ENCODE measurements at places on chromosomes 4 and X.

DNA sequence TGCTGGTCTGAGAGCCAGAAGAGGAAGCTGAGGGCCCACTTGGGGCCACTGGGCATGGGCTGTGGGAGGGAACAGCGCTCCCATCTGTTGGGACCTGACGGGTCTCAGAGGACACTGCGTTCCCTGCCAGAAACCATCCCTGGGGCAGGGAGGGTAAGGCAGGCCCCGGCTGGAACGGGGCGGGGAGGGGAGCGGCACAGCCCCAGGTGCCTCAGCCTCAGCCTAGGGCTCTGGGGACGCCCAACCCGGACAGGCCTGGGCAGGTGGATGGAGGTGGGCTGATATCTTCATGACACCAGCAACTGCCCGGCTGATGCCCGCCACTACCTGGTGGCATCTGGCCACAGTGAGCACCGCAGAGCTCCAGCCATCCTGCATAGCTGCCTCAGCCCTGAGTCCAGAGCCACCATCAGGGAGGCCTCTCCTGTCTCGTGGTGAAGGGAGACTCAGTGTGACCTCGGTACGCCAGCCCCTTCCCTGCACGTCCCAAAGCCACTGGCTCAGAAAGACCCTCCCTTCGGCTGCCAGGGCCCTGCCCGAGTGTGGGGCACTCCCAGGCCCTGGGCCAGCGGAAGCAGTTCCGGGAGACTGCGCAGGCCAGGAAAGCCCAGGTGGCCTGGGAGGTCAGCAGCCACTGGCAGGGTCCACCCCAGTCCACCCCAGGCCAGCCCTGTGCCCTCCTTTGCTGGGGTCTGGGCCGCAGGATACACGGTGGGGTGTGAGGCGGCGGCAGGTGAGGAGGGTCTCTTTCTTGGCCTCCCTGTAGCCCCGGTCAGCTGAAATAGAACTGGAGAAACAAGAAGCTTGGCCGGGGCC is 34.6 kb upstream of the FGFR3 start:
- no peak for DNase-seq

- no peak for DNase-seq
Observed at GRCh38 chr4:153514001-153514526, 47.9 kb downstream of the TMEM131L start.

- no peak for DNase-seq
Observed at GRCh38 chrX:105697984-105698781, 124.2 kb upstream of the NRK start.

GRCh38 chr4:53734584-53735353 is 143.5 kb upstream of the LNX1 start:
- no peak for DNase-seq

DNA sequence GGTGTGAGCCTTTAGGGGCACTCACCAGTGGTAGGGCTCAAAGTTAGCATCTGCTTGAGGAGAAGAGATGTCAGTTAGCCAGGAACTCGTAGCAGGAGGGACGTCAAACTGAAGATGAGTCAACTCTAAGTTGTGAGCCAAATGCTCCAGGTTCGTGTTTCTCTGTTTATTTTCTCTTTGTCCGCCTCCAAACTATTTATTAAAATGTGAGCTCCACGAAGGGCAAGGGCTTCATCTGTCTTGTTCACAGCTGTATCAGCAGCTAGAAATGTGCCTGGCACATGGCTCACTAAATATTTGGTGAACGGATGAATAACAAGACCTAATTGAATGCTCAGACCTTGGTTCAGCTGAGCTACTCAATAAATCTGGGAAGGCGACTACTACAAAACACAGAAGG is 248.9 kb downstream of the BCOR start:
- DNase-seq, result no peak

GRCh38 chrX:41561045-41561444 is 113.9 kb downstream of the NYX start:
- no peak for DNase-seq

DNA sequence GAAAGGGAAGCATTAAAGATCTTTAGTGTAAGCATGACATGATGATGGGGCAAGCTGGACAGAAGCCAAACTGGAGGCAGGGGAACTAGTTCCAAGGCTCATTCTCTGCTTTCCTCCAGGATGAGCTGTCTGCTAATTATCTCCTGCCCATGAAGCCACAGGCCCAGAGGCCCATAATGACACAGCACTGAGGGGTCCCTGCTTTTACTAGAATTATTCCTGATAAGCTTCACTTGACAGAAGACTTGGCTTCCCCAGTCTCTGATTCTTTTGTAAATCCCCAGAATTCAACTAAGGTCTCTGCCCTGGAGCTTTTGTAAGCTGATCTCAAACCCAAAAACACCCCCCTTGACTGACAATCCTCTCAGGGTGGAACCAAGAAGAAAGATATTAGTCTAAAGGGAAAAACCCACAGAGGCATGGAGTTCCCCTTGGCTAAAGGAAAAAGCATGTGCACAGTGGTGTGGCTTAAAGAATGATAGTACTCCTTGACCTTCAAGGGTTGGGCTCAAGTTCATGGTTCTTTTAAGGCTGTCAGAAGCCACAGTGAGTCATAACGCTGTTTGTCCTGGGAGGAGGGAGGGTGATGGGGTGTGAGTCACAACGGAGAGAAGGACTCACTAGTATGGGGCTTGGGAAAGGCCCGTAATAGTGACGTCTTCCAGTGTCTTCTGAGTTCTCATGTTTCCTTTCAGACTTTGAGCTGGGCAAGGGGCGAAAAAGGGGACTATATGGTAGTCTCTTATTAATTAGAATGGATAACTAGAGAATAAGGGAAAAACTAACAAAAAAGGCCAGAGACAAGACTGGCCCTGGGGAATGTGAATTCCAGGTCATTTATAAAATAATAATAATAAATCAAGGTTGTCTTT is 146.0 kb upstream of the CPEB2 start:
- peak; percentile 61 for DNase-seq

DNA sequence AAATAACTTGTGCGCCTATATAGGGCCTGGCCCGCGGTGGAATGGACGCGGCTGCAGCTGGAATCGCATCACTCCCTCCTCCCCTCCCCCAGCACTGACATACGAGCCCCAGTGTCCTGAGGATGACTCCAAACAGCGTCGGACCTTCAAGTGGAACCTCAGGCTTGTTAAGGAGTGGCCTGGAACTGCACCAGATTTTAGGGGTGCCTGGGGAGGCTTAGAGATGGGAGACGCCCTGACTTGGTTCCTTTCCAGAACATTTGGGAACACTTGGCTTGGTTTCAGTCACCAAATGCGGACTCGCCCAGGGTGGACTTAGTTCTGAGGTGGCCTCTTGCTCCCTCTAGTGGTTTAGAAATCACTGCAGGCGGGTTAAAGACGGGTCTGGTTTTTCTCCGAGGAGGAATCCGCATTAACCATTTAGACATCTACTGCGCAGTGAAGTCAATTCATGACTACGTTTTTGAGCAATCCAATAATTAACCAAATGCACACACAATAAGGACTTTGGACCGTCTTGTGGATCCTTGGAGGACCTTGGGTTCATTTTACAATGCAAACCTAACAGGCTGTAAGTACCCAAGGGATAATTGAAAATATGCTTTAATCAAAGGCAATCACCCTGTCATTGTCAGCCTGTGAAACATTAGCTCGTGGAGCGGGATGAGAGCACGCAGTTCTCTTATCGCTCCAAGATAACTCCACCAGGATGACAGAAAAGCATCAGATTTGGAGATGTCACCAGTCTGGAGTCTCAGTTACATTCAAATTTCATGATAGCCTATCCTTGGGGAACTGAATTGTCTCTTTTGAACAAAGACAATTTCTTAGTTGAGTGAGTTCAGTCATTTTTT is 11.2 kb upstream of the PDGFRA start:
- peak; percentile 90 for DNase-seq

- no peak for DNase-seq
Observed at GRCh38 chr4:16887887-16888286, 10.6 kb downstream of the LDB2 start.

- DNase-seq, result no peak
Observed at GRCh38 chr4:81465406-81466340, 6.0 kb downstream of the RASGEF1B start.

- peak; percentile 35 for DNase-seq
Observed at GRCh38 chr4:821631-822030, 4.3 kb downstream of the CPLX1 start.

DNA sequence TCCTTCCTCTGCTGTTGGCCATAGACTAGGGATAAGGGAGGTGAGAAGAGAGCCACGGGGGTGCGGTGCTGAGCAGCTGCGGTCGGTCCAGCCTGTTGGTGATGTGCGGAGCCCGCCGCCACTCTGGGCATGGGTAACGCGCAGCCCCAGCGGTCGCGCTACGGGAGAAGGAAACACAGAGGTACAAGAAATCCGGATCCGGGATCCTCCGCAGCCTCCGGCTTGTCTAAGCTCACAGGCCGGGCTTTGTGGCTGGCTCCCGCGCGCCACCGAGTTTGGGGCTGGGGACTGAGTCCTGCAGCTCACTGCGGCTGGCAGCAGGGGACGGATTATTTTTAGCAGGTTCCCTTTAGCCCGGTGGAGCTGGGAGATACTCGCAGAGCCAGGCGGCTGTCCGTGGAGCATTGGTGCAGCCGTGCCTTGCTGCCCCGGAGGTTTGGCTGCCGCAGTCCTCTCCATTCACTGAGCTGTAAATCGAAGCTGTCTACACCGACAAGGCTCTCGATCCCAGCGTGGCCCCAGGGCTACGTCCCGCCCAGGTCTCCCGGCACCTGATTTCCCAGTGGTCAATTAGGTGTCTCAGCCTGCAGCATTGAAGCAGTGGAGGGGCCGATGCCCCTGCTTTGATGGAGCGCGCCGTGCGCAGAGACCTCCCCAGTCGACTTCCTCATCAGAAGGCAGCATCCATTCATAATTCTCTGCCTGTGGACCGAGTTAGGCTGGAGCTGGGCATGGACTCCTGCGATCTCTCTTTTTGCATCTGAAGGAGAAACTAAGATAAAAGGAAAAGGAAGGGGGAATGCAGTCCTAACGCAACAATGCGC is 81.9 kb upstream of the SCML1 start:
- peak; percentile 76 for DNase-seq
